EH (cell line): ENCODE measurements at places on chromosomes 16 and 17.
A peak's percentile ranks its signal among the peaks of the same experiment; 100 is the strongest.

DNA sequence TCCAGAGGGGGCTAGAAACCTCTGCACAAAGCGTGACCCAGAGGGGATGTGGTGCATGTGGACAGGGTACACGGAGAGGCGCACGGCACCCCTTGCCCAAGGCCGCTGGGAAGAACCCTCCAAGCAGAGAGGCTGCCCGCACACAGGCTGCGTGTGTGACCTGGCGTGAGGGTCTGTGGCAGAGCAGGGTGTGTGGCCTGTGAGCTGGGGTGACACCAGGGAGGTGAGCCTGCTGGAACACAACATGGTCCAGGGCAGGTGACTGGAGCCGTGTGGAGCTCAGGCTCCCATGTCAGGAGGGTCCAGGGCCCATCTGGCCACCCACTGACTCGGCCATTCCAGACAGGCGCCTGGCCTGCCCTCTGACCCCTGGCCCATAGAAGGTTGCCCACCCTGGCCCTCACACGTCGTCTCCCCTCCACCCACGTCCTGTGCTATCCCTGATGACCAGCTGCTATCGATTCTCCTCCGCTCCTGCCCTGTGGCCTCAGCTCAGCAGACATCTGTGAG, 14.8 kb upstream of the TMEM204 start:
- no peak for DNase-seq

DNA sequence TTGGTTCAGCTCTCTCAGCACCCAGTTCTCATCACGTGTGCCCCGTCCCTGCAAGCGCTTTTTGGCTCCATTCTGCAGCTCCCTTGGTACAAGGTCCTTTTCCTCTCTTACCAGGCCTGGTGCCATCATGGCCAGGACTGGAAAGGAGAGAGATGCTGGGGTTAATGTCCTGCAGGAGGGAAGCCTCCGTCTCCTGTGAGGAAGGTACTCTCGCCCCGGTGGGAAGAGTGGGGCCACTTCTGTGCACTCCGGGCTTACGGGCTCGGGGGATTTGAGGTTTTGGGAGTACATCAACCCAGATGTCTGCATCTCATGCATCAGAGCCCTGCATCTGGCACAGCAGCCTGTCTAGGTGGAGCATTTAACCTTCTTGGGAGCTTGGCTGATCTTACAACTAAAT, 10.1 kb downstream of the CTRB2 start:
- DNase-seq, result no peak

GRCh38 chr17:65742403-65743307, 181.2 kb upstream of the AXIN2 start:
- peak; percentile 92 for DNase-seq

GRCh38 chr17:17626151-17626805, 34.8 kb upstream of the PEMT start:
- no peak for DNase-seq

- DNase-seq, result no peak
Measured at GRCh38 chr17:72498364-72499210, 377.8 kb downstream of the SOX9 start.

DNA sequence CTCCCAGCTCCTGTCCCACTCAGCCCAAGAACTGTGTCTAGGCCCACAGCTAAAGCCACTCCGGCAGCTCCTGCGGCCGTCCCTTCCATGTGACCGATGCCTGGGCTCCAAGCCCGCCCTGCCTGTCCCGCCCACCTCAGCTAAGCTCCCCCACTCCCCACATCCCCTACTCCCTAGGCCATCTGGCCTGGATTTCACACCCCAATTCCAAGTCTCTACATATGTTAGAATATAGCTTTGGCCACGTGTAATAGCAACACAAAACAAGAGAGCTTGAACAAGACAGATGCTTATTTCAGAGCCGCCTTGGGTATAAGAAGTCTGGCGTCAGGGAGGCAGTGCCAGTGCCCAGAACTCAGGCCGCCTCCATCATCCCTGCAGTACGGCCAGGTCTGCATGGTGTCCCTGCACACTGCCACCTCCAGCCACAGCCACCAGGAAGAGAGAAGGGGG, 30.0 kb upstream of the USP22 start:
- DNase-seq, result no peak

- DNase-seq, result no peak
Measured at GRCh38 chr17:63676584-63676983, 23.3 kb downstream of the LIMD2 start.

- no peak for DNase-seq
Measured at GRCh38 chr17:80025140-80025539, 10.5 kb downstream of the TBC1D16 start.

DNA sequence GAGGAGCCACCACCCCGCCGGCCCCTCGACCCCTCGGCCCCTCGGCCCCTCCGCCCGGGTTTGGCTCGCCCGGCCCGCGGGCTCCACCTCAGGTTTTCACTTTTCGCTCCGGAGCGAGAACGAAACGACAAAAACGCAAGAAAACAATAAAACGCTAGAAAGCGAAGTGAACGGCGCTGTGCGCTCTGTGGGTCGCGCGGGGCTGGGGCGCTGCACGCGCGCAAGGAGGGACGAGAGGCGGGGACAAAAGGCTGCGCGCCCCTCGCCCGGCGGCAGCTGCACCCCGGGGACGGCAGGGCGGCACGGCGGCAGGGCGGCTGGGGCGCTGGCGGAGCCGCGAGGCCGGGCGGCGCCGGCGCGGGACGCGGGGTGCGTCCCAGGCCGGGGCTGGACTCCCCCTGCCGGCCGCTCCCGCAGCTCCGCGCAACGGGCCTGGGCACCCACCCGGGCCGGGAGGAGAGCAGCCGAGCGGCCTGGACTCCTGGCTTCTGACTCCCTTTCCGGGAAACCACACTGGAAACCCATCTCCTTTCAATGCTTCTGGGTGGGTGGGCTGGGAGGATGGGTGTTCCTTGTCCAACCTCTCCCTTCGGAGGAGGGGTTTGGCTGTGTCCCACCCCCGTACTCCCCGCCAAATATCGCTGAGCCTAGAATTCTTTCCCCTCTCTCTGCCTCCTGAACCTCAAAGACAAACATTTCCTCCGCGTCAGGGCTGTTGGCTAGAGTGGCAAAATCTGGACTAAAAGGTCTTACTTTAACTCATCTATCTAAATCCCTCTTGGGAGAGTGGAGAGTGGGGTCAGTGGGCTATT, 9.9 kb downstream of the TBX2 start:
- peak; percentile 71 for DNase-seq

DNA sequence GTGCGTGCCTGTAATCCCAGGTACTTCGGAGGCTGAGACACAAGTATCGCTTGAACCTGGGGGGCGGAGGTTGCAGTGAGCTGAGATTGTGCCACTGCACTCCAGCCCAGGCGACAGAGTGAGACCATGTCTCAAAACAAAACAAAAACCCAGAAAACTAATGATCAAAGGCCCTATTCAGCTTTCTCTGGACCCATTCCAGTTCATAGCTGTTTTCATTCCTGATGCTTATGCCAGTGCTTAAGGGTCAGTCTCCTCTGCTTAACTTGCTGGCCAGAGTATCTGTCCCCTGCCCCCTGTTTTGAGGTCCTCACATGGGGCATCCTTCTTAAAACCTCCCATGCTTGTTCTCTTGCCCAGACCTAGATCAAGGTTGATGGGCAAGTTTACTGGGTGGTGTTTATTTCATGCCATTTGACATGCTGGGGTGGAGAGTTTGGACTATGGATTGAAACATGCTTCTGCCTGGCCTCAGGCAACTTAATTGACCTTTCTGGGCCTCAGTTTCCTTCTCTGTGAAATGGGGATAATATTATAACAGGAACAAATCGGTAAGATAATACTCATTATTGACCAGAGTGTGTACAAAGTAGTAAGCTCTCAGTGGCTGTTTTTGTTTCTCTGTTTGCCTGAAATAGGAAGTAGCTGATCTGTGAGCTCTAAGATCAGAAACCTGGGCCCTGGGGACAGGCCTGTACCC, 369.8 kb downstream of the CPPED1 start:
- DNase-seq, result no peak

DNA sequence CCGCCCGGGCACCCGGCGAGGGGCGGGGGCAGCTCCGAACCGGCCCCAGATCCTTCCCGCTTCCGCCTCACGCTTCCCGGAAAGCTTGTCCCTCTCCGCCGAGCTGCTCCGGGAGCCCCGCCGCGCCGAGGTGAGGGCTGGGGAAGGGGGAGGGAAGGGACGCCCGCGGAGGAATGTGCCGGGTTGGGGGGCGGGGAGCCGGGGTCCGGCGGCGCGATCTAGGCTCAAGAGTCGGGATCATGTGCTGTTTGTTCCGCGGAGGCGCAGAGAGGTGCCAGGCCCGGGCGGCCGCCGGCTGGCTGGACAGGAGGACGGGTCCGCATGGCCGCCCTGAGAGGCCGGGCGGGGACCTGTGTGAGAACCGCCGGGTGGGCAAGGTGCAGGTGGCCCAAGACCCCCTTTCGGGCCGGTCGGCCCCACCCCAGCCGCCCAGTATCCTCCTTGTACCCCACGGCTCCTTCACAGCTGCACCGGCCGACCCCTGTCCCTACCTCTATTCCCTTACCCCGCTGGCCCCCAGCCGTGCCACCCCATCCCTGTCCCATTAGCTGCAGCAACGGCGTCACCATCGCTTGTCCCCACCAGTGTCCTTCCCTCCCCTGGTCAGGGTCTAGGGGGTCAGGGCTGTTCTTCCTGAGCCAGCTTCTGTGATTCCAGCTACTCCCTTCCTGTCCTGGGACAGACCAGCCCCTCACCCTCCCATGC, 429 bp downstream of the KIF1C start:
- peak; percentile 20 for DNase-seq

DNA sequence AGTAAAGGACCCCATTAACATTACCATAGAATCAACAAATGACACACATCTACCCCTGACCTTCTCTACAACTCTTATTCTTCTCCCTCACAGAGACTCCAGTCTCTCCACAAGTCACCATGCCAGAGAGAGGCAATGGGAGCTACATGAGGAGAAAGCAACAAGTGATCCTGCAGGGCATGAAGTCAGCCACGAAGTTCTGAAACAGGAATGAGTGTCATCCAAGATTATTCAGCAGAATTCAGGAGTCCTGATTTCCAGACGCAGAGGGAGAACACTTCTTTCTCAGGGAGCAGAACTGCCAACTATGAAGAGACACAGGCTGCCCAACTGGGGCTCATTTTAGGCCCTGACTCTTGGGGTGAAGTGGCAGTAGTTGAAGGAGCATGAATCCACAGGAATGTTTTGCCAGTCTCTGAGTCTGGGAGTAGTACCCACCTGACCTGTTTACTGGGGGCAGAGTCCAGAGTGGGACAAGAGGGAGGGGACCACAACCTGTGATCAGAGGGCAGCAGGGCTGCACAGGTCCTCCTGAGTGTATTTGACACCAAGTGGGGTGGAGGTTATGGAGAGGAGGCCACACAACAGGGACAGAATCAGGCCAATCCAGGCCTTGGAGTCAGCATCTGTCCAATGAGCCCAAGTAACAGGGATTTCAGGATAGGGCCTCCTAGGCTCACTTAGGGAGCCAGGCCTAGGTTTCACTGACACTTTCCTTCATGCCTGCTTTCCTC, 2.4 kb upstream of the MTMR4 start:
- DNase-seq, result no peak

GRCh38 chr17:79948945-79949655, 86.6 kb downstream of the TBC1D16 start:
- no peak for DNase-seq

DNA sequence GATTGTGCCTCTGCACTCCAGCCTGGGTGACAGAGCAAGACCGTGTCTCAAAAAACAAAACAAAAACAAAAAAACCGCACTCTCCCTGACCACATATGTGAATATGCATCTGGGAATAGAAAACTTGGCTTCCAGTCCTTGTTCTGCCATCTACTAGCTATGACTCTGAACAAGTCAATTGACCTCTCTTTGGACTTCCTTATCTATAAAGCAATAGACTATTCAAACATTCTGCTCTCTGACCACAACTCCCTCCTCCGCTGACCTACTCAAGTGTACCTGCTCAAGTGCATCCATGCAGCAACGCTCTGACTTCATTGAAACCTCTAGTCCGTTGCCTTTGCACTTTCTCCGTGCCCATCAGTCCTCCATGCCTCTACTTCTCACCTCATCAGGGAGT, 52.6 kb upstream of the KDM6B start:
- DNase-seq, result no peak

DNA sequence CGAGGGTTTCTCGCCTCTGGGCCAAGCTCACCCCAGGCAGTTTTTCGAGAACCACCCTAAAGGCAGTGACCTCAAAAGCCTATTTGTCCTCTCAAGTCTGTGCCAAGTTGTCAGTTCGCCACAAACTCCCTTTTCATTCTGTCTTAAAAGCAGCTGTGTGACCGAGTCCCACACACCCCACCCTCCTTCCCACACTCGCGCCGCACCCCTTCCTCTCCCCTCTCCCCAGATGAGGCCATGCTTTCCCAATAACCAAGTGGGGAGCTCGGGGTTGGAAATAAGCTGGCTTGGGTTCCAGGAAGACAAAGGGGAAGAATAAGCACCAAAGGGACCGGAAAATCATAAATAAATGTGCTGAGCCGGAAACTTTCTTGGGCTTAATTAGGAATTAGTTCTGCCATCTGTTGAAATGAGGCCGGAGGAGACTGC, 36.7 kb downstream of the GRIN2C start:
- DNase-seq, result no peak

DNA sequence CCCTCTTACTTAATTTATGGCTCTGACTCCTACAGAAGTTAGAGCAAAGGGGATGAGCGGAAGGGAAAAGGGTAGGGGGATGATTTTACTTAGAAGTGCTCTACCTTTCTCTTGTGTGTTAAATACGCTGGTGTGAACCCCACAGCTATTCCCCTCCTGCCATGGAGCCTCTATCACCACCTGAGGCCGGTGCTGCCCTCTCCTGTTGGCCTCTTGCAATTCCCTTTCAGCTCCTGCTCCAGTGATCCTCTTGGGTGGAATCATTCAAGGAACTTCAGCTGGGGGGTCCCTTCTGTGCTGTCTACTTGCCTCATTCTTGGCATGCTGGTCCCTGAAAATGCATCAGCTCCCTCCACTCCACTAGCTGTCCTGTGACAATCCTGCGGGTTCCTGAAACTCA, 41.8 kb upstream of the CDH8 start:
- DNase-seq, result no peak

DNA sequence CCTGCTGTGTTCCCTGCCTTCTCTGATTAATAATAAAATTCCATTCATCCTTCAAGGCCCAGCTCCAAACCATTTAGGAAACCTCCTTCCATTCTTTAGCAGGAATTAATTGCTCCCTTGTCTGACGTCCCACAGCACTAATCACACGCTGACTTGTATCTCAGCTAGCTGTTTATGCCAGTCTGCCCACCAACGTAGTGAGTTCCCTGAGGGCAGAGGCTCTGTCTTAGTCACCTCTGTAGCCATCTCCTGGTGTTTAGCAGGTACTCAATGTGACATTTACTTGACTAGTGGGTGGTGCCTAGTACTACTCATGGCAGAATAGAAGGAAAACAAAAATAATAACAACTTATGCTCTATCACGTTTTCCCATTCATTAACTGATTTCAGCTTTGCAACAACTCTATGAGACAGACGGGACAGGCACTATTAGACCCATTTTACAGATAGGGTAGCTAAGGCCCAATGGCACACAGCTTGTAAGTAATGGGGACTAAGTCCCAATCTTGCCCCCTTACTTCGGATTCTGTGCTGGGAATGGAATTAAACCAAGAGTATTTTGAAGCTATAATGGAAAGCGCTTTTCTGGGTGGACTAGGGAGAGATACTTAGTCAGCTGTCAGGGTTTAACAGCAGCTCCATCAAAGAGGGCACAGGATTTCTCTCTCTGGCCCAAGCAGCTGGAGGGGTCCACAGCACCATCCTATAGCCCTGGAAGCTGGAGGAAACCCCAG, 931 bp upstream of the WIPF2 start:
- no peak for DNase-seq

GRCh38 chr17:69344939-69345338, 18.0 kb upstream of the ABCA5 start:
- no peak for DNase-seq

GRCh38 chr17:40335620-40336019, 26.6 kb downstream of the RARA start:
- DNase-seq, result no peak
